ENCODE measurements at places on chromosomes 13 and 19.

- DNase-seq, result no peak
These were observed 66.9 kb downstream of the GJA3 start for GRCh38 chr13:20093951-20094350.

DNA sequence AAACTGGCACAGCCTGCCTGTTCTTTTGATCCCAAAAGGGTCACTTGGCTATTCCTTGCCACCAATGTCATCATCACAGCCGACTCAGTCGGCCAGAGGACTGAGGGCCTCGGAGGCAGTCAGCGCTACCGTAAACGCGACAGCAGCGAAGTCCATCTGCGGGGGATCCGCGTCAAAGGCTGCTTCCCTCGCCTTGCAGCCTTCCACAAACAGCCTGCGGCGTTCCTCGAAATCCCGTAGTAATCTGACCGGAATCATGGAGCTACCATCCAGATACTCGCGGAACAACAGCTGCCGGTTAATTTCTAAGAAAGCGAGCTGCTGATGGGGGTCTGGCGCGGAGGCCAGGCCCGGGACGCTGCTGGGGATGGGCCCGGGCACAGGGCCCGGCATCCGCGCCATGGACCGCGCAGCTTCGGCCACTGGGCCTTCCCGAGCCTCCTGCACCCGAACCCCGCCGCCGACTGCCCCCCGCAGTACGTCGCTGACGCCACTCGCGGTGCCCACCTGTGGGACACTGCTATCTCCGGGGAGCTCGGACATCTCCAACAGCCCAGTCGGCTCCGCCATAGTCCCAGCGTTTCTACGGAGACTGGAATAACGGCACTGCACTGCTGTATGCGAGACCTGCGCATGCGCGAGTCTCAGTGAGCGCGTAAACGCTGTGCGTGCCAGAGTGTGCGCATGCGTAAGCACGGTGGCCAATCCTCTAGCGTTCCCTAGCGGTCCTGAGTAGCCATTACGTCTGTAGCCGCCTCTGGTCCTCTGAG, at the start of gene EID2B:
TSS of gene EID2B (minus strand) at position 620 of the 770 bp plus-strand sequence. CDS start at position 570, 50 bp downstream.
- peak; percentile 94 for DNase-seq

DNA sequence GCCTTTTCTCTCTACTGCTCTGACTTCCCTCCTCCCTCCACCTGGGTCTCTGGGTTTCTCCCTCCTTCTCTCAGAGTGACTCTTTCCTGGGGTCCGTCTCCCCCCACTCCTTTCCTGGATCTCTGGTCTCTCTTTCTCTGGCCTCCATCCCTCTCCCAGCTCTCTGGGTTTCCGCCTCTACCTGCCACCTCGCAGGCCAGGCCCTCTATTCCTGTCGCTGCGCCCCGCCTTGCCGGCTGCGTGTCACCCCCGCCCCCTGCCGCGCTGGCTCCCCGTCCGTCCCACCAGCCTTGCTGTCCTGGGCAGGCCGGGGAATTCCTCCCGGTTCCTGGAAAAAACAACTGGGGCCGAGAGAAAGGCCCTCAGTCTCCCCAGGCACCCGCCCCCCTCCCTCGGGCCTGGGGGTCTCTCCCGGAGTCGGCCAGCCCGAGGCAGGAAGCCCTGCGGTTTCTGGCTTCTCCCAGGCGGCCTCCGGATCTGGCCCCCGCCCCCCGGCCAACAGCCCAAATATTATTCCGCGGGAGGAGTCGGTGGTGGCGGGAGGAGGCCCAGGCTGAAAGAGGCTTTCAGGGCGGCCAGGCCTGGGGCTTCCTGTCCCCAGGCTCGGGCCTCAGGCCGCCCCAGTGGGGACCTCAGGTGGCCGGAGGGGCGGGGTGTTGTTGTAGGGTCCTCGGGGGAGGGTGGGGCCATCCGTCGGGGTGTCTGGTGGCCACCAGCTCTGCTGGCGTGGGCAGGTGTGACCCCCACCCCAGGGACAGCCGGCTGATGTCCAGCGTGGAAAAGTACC, 9.3 kb downstream of the IRF2BP1 start:
- DNase-seq, result no peak

- no peak for DNase-seq
These were observed 46.2 kb downstream of the DCT start for GRCh38 chr13:94433055-94433961.

GRCh38 chr19:7483720-7484201, 5.1 kb downstream of the PEX11G start:
- no peak for DNase-seq

DNA sequence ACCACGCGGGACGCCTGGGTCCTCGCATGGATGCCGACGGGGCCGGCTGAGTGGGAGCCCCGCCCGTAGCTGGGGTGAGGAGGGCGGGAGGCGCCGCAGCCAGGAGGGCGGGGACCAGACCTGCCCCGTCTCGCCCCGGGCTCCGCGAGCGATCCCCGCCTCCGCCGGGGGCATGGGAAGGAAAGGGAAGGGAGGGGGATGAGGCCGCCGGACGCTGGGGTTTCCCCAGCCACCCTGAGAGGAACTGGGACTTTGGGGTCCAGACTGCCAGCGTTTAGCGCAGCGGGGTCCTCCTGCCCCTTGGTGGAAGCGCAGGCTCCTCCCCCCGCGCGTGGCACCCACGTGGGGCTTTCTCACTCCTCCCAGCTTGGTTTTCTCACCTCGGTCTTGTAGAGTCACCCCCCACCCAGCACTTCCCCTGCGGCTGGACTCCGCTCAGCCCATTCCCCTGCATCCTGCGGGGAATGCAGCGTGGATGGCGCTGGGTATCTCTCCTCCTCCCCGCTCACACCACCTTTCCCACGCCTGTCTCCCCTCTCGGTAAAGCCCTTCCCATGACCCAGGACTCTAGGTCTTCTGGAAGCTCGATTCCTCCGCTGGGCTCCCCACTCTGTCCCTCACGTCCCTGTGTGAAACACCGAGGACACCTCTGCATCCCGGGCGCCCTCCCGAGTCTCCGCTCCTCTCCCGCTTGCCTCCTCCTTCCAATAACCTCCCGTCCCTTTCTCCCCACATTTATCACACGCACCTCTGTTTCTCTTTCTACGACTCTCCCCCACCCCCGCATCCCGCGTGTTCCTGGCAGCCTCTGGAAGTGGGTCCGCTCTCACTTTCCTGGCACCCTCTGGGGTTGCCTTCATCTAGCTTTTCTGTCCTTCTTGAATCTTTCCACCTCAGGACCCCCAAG, 2.1 kb downstream of the TGFB1 start:
- DNase-seq, result peak; percentile 58

DNA sequence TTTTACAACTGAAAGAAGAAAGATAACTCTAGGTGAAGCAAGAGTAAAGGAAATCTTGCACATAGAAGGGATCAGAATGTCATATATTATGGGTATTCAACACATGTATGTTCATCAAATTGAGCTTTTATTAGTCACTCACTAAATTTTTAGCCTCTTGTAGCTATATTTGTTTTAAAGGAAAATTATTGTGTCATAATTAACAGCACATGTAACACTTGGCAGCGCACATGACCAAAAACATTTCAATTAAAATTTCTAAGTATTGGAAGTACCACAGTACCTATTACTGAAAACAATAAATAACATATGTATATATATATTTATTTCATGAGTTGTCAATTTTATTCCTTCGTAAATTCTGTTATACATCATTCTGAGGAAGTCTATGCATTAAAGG, 2800.4 kb downstream of the PCDH9 start:
- no peak for DNase-seq

All from omental fat pad (tissue), 4 donors.